Activated CD8-positive, alpha-beta memory T cell treated with anti-CD3 and anti-CD28 coated beads for 48 hours (primary cell): ENCODE measurements at places on chromosomes 6 and 20.

- DNase-seq: no peak
Measured at GRCh38 chr20:5451643-5452210, 135.0 kb upstream of the PROKR2 start.

GRCh38 chr20:63093966-63094766 lies 87.4 kb upstream of the BHLHE23 start:
- DNase-seq: no peak

DNA sequence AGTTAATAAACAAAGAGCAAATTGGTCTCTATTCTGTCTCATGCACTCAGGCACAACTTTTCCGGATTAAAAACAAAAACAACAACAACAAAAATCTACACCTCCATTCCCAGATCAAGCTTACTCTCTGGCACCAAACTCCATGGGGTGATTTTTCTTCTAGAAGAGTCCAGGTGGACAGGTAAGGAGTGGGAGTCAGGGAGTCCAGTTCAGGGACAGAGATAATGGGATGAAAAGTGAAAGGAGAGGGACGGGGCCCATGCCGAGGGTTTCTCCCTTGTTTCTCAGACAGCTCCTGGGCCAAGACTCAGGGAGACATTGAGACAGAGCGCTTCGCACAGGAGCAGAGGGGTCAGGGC lies 437 bp upstream of the HLA-A start:
- no peak for DNase-seq

DNA sequence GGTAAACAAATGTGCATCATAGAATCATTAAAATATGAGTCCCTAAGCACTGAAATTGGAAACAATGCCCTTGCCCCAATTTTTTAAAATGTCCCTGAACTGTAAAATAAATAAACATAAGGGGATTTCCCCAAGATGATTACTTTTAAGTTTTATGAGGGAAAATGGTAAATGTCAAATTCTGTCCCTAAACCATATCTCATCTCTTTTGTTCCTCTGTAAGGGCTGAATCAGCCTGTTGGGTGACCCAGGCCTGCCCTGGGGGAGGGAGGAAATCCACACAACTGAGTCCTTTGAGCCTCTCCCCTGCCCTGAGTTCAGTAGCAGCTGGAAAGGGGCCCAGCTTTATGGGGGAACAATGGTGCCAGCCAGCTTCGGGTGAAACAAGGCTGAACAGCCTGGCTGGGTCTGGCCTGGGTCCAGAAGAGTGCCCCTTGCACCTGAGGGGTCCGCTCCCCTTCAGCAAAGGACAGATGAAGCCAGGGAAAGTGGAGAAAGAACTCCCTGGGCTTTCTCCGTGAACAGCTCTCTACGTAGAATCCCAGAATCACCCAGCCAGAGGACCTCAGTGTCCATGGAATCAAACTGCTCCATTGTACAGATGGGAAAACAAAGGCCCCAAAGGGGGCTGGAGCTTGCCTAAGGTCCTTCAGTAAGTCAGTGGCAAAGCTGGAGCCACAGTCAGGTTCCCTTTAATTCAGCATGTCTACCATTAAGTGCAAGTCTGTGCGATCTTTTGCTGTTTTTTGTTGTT lies 28.2 kb upstream of the ITCH start:
- DNase-seq: no peak

- no peak for DNase-seq
Measured at GRCh38 chr6:138590796-138591709, 91.8 kb upstream of the NHSL1 start.

DNA sequence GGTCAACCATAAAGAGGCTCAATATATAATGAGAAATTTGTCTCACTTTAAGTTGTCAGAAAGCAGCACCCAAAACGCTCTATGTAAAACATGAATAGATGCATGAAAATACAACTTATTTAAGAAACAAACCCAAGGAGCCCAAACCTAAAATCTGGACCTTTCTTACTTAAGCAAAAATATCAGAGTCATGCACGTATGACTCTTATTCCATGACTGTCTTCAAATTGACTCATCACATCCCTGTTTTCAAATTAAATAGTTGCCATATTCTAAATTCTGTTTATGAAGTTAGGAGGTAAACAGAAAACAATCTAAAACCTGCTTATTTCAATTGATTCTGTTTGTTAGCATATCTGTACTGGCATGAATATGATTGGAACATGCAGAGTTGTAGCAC lies 42.1 kb downstream of the ANKRD6 start:
- no peak for DNase-seq

GRCh38 chr20:16069389-16070010 lies 503.7 kb downstream of the KIF16B start:
- no peak for DNase-seq

DNA sequence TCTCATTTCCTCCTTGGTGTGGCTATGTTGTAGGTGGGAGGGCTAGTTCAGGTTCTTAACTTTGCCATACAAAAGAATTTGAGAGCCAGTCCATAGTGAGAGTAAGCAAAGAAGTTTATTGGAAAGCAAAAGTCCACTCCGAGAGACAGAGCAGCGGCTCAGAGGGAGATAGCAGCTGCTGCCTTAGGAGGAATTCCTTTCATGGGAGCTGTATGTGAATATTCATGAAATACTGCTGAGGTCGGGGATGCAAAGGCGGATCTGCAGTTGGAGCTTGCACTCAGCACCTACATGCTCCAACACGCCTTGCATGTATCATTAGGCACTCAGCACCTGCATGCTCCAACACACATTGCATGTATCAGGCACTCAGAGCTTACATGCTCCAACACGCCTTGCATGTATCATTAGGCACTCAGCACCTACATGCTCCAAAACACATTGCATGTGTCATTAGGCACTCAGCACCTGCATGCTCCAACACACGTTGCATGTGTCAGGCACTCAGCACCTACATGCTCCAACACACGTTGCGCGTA lies 54.9 kb downstream of the CDH4 start:
- DNase-seq: no peak

DNA sequence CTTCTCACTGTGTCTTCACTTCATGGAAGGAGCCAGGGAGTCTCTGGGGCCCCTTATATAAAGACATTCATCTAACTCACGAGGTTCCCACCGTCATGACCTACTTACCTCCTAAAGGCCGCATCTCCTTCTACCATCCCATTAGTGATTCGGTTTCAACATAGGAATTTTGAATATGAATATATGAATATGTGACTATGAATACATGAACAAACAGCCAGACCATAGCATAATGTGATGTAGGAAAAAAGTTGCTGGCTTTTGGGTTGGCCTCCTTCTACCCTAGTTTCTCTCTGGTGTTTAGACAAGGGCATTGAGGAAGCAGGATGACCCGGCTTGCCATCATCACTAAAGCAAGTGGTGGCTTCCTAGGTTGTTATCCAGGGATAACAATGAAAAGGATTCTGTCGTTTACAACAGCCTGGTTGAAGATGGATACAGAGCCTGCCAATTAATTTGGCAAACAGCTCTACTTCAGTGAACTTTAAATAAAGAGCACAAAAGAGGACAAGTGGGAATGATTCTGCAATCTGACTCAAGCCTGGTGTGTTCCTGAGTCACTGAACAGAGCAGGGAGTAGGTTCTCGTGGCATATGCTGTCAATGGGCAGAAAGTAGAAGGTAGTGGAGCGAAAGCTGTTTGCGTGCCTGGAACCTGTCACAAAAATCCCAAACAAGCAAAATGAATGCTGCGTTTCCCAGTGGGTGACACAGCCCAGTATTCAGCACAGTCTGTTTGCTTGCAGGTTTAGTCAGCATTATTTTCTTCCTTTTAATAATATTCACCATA lies 44.0 kb upstream of the DOK5 start:
- DNase-seq: no peak

DNA sequence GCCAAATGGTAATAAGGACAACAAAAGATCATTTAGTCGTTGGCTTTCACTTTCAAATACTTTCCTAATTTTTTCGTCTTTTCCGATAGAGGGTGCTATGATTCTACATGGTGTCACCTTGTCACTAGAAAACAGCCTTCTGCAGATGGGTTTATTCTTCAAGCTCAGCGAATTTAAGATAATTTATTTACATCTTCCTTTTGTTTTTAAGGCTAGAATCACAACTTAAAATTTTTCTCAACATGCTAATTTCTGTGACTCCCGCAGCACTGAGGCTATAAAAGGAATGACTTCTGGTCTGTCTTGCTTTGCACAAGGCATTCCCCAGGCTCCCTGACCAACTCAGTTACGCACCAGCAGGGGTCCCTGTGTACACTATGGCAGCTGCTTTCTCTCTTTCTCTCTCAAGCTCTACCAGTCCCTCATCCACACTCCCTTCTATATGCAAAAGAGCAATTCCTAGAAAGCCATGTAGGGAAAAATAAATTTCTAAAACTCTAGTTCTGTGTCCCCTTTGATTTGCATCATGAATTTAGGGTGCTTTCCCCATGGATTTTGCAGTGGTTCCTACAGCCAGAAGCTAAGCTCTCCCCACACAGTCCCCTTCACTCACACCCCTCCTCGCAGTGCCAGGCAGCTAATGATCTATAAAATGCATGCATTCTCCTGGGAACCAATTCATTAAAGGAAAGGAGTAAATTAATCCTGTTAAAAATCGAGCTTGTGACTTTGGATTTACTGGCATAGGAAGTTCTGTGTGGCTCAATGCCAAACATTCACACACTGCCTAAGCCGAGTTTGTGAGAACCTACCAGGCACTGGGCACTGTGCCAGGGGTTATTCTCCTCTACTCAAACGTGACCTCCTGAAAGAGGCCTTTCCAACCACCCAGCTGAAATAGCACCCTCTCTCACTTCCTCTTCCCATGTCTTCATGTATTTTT lies 74.5 kb downstream of the DCDC2 start:
- no peak for DNase-seq

GRCh38 chr20:46261456-46262253 lies 46.6 kb downstream of the CDH22 start:
- no peak for DNase-seq

DNA sequence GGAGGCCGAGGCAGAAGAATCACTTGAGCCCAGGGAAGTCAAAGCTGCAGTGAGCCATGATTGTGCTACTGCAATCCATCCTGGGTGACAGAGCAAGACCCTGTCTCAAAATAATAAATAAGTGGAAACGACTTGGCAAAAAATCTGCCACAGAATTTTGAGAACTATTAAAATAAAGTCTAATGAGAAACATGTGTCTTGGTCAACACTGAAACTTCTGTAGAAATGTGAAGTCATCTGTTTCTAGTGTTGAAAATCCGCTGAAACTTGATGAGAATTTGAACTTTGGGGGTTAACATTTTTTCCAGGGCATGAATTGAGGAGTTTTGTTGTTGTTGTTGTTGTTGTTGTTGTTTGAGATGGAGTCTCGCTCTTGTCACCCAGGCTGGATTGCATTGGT lies 29.0 kb upstream of the BCLAF1 start:
- DNase-seq: no peak

DNA sequence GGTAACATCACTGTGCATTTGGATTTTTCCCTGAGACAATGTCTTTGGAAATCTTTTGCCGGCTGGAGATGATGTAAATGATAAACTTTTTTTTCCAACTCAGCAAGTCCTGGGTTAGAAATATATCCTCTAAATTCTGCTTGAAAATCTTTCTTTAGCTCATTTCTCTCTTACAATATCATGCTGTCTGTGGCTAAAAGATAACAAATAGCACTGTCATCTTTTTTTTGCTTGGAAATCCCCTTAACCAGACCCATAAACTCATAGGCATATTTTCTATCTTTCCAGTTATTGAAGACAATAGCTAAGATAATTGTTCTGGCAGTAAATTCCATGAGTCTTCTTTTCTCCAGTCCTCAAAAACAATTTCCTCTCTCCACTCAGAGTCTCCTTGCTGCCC lies 481.5 kb downstream of the NKAIN2 start:
- no peak for DNase-seq

DNA sequence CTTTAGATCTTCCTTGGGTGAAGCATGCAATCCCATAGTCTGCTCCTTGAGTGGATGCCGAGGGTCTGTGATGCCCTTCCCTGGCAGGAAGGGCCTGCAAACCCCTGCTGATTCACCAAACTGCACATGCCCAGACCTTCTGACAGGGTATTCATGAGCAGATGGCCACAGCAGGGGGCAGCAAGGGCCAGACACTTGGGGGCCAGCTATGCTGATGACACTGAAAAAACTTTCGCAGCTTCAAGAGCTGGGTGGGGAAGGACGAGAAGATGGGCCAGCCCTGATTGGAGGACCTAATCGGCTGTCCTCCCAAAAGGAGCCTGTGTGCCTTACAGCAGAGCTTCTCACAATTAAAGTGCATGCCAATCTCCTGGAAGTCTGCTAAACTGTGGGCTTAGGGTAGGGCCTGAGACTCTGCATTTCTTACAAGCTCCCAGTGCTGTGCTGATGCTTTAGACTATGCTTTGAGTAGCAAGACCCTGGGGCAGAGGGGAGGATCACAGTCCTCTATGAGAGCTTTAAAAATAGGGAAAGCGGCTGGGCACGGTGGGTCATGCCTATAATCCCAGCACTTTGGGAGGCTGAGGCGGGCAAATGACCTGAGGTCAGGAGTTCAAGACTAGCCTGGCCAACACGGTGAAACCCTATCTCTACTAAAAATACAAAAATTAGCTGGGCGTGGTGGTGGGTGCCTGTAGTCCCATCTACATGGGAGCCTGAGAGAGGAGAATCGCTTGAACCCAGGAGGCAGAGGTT lies 15.2 kb upstream of the GDAP1L1 start:
- no peak for DNase-seq

DNA sequence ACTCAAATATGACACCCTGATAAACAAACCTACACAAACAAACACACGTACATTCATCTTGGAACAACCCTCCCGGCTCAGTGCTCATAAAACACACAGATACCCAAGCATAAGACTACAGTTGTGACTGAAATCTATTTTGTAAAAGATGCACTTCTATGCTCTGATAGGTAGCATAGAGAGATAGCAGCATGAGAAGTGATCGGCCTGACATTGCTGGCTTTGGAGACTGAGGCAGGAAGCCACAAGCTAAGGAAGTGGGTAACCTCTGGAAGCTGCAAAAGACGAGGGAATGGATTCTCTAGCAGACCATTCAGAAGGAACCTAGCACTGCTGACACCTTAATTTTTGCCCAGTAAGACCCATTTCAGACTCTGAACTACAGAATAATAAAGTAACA lies 1.6 kb upstream of the RNF39 start:
- no peak for DNase-seq
